ENCODE measurements at places on chromosomes 5 and 9. TPM values are rescaled to one million over a fixed set of nuclear protein-coding genes. Genes with fewer than 3 reads are reported as not detected.

EIF4EBP3 gene
- total RNA-seq: 4.2 TPM

GARIN3 gene
- not detected for total RNA-seq

ZNF454 gene
- total RNA-seq: 2.5 TPM

NR2F1 gene
- 1.2 TPM for total RNA-seq

TPPP gene
- under 0.01 TPM for total RNA-seq

STK32A gene
- total RNA-seq: 3.9 TPM

PCDHA7 gene
- total RNA-seq: 0.13 TPM

ESM1 gene
- total RNA-seq: 2.2 TPM
